Natural killer cell treated with Interleukin-12 subunit alpha and Interleukin-12 subunit beta and Interleukin-15 and Interleukin-18, amount 100 ng/mL, for 72 hours (primary cell): ENCODE measurements at places on chromosomes 6 and 20.

- no peak for DNase-seq
Measured at GRCh38 chr6:90805619-90806155, 218.8 kb upstream of the MAP3K7 start.

- no peak for DNase-seq
Measured at GRCh38 chr20:54570561-54570960, 95.2 kb downstream of the DOK5 start.

GRCh38 chr6:116127771-116128493, 2.0 kb upstream of the COL10A1 start:
- DNase-seq = no peak

DNA sequence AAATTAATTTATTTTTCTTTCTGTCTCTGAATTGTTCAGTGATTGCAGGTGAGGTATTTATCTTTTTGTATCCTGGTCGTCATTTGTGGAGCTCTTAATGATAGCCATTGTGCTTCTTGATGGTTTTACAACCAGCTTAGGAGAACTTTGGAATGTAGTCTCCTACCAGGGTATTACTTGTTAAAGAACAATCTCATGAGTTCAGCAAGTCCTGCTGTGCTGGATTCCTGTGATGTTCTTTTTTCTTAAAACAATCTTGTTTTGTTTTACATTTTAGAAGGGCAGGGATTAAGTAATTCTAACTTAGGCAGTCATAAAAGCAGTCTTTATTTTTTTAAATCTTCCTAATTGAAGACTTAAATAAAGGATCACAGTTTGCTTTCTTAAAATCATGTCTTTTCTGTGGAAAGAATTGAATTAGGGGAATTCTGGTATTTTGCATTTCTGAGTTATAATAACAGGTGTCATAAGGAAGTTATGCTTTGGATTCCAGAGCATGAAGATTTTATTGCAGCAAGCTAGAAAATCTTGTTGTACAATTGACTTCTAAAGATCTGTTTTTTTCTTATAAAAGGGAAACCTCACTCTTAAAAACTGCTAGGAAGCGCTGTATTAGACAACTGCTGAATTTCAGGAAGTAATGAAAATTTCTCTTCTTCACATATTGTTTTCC, 23.7 kb downstream of the RIOK1 start:
- DNase-seq = no peak

- no peak for DNase-seq
Measured at GRCh38 chr6:91653076-91653723, 1066.3 kb upstream of the MAP3K7 start.
